ENCODE measurements at places on chromosomes 16 and 17.

DNA sequence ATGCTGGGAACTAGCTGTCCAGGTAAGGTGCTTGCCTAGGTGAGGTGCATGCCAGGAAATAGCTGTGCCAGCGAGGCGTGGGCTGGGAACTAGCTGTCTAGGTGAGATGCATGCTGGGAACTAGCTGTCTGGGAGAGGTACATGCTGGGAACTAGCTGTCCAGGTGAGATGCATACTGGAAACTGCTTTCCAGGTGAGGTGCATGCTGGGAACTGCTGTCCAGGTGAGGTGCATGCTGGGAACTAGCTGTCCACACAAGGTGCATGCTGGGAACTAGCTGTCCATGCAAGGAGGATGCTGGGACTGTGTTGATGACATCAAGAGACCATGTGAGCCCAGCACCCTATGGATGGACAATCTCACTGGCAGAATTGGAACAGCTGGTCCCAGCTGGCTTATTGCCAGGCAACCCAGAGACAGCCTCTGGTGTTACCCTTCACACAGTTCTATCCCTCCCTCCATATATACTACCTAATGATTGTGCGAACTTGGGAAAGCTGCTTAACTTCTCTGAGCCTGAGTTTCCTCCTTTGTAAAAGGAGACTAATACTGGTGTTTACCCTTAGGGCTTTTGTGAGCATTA is 479.9 kb upstream of the RBFOX1 start:
- DNase-seq: no peak

DNA sequence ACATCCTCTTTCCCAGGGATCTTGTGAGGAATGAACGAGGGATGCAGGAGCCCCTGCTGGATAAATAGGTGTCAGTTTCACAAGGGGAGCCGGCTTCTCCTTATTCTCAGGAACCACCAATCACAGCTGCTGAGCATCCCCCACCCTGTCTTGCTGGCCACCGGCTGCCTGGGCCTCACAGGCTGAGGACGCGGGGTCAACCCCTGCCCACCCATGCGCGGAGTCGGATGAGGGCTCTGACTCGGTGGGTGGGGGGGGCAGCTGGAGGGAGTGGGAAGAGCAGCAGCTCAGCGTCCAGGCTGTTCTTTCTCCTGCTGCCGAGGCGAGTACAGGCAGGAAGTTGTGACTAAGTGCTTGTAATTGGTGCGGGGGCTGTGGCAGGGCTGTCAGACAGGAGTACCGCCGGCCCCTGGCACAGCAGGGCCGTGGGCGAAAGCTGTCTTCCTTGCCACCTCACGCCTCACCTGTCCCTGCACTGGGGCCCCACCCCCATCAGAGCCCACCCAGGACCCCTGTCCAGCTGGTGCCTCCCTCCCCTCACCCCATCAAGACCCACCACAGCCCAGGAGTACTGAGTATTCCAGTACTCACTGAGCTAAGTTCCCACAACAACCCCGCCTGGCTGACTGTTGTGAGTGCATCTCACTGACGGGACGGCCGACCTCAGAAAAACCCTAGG is 11.0 kb upstream of the DPEP1 start:
- DNase-seq: peak; percentile 77

DNA sequence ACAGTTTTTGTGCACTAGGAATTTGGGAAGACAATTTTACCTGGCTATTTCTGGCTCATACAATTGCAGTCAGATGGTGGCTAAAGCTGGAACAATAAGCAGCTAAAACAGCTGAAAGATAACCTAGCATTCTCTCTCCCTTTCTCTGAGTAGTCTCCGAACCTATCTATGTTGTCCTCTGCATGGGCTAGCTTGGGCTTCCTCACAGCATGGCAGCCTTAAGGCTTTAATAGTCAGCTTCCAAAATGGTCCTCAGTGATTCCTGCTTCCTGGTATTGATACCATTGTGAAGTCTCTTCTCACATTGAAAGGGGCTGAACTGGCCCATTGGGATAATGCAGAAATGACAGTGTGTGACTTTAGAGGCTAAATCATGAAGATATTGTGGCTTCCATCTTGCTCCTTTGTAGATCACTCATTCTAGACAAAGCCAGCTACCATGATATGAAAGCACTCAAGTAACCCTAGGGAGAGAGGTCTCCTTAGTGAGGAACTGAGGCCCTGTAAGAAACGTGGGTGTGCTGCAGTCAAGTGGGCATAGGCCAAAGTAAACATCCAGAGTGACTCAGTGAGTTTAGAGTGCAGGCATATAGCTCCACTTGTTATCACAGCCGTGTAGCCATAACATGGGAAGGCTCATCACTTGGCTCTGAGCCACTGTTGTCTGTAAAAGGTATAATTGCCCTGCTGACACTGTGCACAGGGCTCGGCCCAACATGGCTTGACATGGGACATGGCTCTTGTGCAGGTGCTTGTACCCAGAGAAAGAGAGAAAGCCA is 5.5 kb upstream of the VKORC1 start:
- no peak for DNase-seq

DNA sequence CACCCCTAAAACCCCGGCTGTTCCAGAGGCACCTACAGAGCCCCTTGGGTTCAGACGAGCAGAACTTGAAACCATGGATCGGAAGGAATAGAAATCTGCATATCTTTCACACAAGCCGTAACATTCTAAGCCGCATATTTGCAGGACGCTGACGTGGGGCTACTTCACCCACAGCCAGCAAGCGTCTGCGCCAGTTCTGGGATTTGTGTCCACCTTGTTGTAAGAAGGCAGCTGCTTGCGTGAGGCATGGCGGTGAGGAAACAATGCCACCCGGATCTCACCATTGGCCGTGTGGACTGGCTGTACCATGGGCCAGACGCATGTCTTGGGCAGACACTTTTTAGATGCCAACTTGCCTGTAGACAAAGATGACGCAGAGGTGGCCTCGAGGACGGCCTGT is 34.5 kb downstream of the TNFRSF13B start:
- no peak for DNase-seq

GRCh38 chr16:67086822-67087221 is 22.9 kb upstream of the PHAF1 start:
- no peak for DNase-seq

GRCh38 chr17:19303367-19303776 is 59.2 kb downstream of the B9D1 start:
- no peak for DNase-seq

GRCh38 chr17:67265436-67266019 is 20.5 kb upstream of the HELZ start:
- no peak for DNase-seq

DNA sequence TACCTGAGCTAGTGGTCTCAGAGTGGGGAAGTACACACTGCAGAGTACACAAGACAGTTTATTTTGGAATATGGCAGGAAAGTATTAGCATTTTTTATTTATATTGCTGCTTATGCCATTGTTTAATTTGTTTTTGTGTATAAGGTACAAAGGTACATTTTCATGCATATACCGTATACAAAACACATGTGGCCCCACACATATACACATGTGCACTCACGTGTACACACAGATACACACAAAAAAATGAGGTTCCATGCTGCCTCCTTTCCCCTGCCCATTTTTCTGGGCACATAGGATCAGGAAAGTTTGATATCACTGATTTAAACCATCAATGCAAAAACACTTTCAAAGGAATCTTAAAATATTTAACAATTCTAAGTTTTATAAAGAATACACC is 12.9 kb downstream of the IGSF6 start:
- no peak for DNase-seq

- peak; percentile 61 for DNase-seq
Measured at GRCh38 chr16:8928467-8928957, 35.2 kb downstream of the USP7 start.

All from stimulated activated CD4-positive, alpha-beta T cell treated with anti-CD3 and anti-CD28 coated beads, Interleukin-4, amount 100 ng/mL, for 24 hours (primary cell).